NCI-H1417 treated with DMSO at 0.1 percent for 48 hours (cell line): ENCODE measurements at places on chromosomes 16 and 17.

DNA sequence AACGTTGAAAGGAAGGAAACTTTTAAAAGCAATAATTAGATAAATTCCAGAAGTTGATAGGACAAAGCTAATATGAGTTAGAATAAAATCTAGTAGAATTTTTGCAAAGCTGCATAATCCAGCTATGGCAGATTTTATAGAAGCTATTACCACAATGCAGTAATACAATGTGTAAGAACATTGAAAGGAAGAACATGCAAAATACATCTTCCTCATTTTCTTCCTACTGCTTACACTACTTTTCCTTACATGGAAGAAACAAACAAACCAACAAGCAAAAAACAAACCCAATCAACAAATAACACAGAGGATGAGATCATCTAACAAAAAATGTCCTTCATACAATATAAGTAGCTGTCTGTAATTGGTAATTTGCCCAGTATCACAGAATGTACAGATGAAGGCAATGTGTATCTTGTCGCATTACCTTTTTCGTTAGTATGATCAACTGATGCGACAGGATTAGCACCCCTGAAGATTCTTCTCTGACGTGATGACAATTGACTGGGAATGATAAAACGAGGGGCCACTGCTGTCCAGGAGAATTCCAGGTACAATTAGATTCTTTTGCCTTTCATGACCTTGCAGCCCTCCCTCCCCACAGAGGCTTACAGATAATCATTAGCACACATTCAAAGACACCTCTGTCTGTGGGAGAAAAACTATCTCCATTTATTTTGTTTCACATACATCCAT lies 21.2 kb upstream of the LRRC37A start:
- no peak for DNase-seq

DNA sequence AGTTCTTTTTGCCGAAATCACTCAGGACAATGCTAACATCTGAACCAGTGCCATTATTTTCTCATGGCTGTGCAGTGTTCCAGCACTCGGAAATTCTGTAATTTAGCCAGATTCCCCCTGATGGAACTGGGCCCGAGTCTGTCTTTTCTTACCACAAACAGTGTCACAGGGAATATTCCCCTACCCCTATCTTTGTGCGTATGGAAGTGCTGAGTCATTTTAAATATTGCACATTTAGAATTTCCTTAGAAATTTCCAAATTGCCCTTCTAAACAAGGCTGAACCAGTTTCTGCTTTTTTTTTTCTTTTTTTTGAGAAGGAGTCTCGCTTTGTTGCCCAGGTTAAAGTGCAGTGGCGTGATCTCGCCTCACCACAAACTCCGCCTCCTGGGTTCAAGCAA lies 88.0 kb upstream of the CREBBP start:
- no peak for DNase-seq

DNA sequence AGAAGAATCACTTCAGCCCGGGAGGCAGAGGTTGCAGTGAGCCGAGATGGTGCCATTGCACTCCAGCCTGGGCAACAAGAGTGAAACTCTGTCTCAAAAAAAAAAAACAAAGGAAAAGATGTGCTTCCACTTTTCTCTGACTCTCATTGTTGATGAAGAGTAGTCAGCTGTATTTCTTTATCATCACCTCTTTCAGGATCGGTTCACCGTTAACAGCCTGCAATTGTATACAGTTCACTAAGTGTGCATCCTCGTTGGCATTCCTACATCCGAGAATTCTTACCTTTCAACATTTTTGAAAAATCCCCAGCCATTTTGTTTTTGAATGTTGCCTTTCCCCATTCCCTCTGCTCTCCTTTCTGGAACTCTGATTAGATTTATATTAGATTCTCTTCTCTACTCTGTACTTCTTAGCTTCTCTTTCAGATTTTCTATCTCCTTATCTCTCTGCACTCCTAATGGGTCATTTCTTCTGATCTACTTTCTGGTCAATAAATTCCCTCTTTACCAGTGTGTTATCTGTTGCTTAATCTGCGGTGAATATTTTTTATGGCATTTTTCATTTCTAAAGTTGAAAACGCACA lies 26.9 kb upstream of the ZC3H18 start:
- no peak for DNase-seq

GRCh38 chr17:34465789-34466188 lies 102.8 kb upstream of the CCL1 start:
- no peak for DNase-seq

- DNase-seq = no peak
Measured at GRCh38 chr17:35895636-35896587, 15.8 kb upstream of the CCL5 start.
